T-cell (primary cell): ENCODE measurements at places on chromosomes 12 and 14.

GRCh38 chr12:64390275-64390851, at the start of gene C12orf56:
Gene C12orf56, minus strand, starts transcription at chr12:64390758. Its CDS starts 193 bp downstream, at chr12:64390565.
- no peak for DNase-seq

DNA sequence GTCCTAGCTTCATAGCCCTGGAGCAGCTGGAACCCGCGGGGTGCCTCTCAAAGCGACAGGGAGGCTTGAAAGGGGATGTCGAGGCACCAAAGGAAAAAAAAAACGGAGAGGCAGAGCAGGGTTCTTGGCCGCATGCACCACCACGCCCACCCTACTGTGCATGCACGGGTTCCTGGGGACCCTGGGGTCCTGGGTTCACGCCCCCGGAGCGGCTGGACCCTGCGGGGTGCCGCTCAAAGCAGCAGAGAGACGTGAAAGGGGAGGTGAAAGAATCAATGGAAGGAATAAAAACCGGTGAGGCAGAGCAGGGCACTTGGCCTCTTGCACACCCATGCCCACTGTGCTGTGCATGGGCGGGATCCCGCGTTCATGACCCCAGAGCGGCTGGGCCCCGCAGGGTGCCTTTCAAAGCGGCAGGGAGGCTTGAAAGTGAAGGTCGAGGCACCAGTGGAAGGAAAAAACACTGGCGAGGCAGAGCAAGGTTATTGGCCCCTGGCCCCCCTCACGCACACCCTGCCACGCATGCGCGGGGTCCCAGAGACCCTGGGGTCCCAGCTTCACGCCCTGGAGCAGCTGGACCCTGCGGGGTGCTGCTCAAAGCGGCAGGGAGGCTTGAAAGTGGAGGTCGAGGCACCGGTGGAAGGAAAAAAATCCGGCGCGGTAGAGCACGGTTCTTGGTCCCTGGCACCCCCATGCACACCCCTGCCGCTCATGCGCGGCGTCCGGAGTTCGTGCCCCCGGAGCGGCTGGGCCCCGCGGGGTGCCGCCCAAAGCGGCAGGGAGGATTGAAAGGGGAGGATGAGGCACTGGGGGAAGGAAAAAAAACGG, 318.5 kb downstream of the ALG10 start:
- DNase-seq = no peak

- DNase-seq = no peak
These were observed 653.3 kb downstream of the NRXN3 start for GRCh38 chr14:78823516-78823915.

- DNase-seq = no peak
These were observed 257.9 kb upstream of the TMEM132C start for GRCh38 chr12:128009108-128009507.

DNA sequence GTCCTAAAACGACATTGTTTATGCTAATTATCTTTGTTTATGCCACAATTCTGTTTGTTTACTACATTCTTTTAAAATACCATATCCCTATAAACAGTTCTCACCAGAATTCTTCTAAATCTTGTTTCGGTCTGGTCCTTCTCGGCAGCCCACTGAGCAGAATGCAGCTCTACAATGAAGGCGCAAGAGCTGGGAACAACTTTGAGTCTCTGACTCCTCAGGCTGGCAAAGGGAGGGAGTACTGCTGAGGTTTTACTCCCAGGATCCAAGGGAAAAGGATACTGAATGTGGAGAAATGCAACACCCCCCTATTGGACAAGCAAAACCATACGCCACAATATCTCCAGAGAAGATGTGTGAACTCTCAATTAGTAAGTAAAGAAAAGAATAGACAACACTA, 5.4 kb downstream of the SOX5 start:
- DNase-seq = no peak

- DNase-seq = no peak
These were observed 74.3 kb downstream of the ANO6 start for GRCh38 chr12:45290216-45290605.

DNA sequence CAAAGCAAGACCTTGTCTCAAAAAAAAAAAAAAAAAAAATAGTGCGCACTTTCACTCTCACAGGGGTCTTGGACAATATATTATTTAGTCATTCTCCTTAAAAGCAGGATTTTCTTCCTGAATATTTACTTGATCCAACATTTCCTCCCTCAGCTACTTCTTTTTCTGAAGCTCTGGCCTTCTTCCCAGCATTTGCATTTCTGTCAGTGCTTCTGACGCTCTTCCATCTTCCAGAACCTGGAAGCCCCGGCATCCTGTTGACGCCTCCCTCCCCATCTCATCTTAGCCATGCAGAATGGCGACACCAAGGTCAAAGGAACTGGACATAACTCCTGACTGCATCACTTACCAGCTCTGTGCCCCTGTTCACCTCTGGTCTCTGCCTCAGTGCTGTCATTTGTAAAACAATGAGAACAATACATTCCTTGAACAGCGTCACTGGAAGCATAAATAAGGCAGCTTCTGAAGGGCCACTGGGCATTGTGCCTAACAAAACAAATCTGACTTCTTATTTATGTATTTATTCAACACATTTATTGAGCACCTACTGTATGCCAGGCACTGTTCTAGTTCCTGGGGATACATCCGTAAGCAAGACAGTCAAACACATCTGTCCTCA, 90.9 kb upstream of the MDM1 start:
- no peak for DNase-seq

GRCh38 chr12:111444314-111444924, 38.7 kb downstream of the SH2B3 start:
- no peak for DNase-seq

DNA sequence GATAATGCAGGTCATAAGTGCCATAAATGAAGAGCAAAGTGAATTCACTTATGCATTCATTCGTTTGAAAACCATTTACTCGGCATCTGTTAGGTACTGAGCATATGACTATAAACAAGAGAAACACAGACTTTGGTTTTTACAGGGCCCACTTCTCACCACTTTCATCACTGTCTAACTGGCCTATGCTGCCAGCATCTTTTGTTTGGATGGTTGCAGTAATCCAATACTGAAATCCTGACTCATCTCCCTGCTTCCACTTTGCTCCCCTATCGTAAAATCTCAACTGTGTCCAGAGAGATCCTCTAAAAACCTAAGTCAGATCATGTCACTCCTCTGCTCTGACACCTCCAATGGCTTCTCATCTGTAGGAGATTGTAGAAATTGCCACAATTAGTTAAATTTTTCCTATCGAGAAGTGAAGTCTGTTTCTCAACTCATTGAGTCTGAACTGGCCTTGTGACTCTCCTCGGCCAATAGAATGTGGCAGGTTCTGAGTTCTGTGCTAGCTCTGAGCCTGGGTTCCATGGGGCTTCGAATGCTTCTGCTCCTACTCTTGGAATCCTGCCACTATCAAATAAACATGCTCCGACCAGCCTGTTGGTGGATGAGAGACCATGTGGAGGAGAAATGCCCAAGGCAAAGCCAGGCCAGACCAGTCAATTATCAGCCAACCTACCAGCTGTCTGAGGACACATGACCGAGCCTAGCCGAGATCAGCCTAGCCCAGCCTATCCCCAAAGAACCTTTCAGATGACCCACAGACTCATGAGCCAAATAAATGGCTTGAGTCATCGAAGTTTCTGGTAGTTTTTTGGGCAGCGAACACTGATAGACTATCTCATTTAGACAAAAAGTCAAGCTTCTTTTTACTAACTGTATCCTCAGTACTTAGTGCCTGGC, 2.2 kb upstream of the BATF start:
- no peak for DNase-seq

- no peak for DNase-seq
These were observed 47.1 kb downstream of the TBX3 start for GRCh38 chr12:114636723-114637480.

- DNase-seq = no peak
These were observed 30.3 kb upstream of the KCNC2 start for GRCh38 chr12:75239987-75240386.

- no peak for DNase-seq
These were observed 33.4 kb downstream of the FNTB start for GRCh38 chr14:65019944-65020566.

DNA sequence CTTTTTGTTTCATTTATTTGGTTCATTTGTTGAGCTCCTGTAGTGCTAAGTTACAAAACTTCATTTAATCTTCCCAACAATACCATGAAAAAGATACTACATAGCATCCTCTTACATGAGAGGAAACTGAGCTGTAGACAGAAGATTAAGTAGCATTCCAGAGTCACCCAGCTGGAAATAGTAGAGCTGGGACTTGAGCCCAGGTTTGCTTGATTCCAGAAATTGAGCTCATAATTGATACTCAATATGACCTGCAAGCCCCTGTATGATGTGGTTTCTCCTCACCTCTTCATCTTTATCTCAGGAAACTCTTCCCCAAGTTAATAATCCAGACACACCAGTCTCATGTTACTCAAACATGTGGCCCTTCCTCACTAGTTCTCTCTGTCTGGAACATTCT, 87.0 kb upstream of the DAAM1 start:
- DNase-seq = no peak

GRCh38 chr14:67523764-67524633, 9.1 kb upstream of the PLEKHH1 start:
- DNase-seq = no peak

DNA sequence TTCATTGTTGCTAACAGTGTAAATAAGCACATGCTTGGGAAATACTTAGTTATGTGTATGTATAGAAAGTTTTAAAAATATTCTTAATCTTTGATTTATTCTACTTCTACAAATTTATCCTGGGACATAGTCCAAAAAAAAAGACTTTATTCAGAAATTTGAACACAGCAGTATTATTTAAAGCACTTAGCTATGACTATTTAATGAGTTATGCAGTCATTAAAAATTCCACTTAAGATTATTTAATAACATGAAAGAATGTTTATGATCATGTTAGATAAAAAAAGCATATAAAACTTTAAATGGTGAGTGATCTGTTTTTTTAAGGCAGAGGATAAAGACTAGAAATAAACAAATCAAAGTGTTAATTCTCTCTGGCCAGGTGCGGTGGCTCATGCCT, 78.3 kb downstream of the BAZ1A start:
- DNase-seq = no peak
